Omental fat pad (tissue), 4 donors: ENCODE measurements at places on chromosomes 1 and 21.

DNA sequence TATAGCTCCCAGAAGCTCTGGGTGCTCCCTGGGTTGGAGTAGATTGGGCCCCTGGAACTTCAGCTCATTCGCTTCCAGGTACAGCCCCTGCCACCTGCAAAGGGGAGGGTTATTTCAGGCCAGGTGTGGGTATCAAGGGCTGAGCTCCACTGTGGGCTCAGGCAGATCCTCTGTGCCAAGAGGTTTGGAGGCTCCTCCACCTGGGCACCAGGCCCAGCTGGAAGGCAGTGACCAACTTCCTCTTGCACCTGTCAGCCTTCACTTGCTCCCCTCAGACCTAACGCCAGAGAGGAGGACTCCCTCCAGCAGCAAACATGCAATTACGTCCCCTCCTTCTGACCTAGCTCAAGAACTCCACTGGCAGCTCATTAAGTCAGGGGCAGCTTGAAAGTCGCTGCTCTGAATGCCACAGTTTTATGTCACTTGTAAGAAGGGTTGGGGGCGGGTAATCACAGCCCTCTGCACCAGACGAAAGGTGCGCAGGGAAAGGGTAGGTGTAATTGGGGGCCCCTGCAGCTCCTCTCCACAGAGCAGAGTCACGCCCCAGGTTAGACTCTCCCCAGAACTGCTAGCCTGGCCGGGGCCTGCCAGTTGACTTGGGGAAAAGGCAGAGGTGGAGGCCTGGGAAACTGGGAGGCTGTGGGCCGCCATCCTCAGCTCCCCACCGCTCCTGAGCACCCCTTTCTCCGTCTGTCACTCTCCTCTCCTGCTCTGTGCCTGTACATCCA, 125.0 kb upstream of the TMPRSS2 start:
- no peak for DNase-seq

DNA sequence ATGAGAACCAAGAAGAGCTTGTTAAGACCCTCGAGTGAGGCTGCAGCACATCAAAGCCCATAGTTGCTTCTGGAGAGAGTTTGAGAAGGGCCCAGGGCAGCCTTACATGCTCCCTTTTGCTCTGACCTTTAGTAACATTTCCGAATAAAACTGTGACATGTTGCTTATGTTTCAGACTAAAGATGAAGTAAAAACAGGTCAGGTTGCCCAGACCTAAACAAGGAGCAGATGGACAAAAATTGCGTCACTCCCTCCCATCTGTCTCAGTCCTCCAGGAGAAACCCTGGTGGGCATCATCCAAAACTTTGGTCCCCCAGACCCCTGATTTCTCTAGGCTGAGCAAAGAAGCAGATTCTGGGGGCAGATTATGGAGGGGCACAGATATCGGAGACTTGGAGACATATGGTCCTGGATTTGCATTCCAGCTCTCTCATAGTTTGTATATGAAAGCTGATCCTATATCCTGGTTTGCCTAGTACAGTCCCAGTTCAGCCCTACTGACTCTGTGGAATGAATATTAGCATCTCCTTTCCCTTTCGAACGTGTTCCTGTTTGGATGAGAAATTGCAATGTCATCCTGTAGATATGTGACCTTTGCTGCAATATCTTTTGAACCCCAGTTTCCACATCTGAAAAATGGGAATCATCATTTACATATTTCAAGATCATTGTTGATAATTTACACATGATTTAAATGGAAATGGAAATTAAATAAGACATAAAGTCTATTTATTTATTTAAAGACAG, 304.9 kb upstream of the USP24 start:
- no peak for DNase-seq

DNA sequence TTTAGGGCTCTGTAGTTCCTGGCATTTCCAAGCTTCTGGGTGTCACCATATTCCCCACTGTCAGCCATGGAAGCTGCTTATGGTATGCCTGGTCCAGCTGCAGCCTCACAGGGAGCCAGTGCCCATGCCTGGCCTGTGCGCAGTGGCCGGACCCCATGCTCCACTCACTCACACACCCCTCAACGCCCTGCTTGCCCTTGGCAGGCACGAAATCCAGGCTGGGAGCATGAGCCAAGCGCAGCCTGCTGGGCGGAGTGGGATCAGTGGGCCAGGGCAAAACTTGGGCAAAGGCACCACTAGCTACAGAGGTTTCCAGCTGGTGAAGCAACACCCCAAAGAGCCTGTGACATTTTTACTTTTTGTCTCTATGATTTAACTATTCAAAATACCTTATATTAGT, 520.4 kb downstream of the RWDD3 start:
- no peak for DNase-seq

- no peak for DNase-seq
These were observed 81.8 kb downstream of the PHTF1 start for GRCh38 chr1:113677250-113678158.
